ENCODE measurements at places on chromosomes 1 and 21.

DNA sequence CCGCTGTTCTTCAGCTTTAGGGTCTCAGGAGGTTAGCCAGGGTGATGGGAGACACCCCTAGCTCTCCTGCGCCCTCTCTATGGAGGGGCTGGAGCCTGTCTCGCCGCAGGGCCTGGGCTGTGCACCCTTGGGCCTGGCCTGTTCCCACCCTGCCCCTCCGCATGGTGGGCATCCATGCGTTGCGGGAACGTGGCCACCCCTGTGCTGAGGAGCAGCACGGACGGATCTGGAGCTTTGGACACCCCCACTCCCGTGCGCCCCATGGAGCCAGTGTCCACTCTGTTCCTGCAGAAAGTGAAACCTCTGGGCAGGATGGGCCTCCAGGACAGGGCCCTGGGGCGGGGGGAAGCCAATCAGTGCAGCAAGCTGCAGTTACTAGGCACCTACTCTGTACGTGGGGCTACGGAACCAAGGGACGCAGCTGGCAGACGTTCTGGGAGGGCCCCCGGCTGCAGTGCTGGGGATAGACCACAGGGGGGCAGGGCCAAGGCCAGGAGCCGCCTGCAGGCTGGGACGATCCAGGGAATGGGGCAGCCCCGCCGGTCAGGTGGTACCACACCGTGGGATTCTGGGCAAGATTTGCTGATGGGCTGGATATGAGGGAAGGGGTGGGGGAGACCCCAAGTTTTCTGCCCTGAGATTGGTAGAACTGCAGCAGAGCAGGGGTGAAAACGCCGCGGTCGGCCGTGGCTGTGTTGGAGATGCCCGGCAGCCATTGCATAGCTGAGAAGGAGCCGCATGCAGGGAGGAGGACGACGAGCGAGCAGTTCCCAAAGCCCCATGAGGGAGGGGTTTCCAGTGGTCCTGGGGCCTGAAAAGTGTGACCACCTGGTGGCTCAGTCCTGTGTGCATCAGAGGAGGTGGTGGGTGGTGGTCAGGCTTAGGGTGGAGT lies 43.3 kb downstream of the TP73 start:
- peak; percentile 14 for DNase-seq

DNA sequence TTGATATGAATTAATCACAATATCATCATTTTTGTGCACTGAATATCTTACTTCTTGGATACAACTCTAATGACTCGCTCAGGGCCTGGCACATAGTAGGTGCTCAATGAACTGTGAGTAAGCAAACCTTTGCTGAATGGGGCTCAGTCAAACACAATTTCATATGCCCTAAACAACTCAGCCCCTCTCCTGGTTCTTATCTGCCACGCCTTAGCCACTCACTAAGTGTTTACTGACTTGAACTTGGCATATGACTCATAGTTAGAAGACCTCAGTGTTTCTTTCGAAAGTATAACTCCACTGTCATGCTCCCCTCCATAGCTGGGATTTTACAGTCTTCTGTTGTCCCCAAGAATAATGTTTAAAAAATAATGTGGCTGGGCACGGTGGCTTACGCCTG lies 4.8 kb upstream of the IFNLR1 start:
- peak; percentile 33 for DNase-seq

- DNase-seq: peak; percentile 82
These were observed 2.2 kb downstream of the ITSN1 start for GRCh38 chr21:33644383-33645074.

DNA sequence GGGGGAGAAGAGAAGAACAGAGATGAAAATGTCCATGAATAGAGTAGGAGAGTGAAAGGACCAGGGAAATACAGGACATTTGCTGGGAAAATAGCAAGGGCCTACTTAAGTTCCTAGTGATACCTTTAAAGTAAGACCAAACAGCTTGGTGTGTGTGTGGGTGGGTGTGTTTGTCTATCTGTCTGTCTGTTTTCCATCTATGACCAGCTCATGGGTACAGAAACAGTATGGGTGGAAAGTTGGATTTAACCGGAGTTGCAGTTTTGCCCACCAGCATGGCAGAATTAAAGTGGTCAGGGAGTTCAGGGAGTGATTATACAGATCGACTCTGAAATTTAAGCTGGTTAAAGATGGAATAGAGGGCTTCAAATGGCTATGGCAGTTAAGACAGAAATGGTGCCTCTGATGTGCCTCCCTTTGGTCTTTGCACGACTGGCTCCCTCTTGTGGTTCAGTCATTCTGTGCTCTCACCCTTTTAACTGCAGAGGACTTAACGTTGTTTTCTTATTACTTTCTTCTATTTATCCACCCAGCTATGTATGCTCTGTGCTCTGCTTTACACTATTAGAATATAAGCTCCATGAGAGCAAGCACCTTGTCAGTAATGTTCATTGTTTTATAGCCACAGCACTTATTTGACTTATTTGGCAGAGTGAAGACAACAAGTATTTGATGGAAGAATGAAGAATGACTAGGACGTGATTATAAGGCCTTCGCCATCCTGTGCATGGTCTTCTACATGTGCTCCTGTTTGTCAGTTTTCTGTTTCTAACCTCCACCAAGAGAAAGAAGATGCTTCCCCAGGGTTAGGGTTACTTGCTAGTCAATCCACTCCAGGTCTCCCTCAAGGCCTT lies 72.7 kb upstream of the AK4 start:
- peak; percentile 68 for DNase-seq

DNA sequence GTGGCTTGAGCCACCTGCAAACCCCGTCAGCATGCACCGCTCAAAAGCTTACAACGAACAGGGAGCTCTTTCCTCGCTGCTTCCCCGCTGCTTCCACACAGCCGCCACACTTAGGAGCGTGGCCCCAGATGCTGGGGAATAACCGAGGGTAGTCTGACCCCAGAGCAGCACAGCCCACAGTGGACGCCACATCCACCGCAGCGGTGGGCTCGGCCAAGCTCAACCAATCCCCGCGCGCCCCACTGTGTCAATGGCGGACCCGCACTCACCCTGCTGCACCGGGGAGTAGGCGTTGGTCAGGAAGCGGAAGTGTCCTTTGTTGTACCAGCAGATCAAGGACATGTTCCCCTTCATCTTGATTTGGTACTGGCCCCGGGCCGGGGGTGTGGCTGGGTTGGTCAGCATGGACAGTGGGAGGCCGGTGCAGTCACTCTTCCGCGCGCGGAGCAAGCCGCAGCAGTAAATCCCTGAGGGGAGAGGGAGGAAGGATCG lies 93.5 kb downstream of the PGBD5 start:
- no peak for DNase-seq

- DNase-seq: no peak
These were observed 3.7 kb upstream of the NR1I3 start for GRCh38 chr1:161241682-161242081.

- no peak for DNase-seq
These were observed 38.0 kb downstream of the PCNT start for GRCh38 chr21:46361935-46362334.

GRCh38 chr1:16978567-16979474 lies 1.6 kb downstream of the MFAP2 start:
- DNase-seq: peak; percentile 97

GRCh38 chr1:116769994-116770393 lies 15.8 kb downstream of the CD2 start:
- DNase-seq: no peak

DNA sequence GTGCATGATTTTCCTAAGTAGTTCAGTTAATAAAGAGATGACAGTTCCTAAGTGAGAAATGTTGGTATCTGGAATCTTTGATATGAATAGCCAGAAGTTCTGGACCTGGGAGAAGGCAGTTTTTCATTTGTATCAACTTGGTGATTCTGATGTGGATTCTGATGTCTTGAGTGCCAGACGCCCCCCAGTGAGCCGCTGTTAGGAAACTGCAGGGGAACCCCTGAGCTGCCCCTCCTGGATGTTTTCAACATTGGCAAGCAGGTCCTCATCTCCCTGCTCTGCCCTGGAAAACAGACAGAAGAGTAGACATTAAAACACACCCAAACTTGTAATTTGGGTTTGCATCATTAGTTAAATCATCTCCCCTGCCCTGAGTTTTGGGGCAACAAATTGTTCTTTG lies 7.4 kb downstream of the ETS2 start:
- no peak for DNase-seq

GRCh38 chr1:89600451-89601224 lies 32.3 kb upstream of the LRRC8C start:
- no peak for DNase-seq

- DNase-seq: no peak
These were observed 77.2 kb downstream of the NUF2 start for GRCh38 chr1:163399001-163399400.

DNA sequence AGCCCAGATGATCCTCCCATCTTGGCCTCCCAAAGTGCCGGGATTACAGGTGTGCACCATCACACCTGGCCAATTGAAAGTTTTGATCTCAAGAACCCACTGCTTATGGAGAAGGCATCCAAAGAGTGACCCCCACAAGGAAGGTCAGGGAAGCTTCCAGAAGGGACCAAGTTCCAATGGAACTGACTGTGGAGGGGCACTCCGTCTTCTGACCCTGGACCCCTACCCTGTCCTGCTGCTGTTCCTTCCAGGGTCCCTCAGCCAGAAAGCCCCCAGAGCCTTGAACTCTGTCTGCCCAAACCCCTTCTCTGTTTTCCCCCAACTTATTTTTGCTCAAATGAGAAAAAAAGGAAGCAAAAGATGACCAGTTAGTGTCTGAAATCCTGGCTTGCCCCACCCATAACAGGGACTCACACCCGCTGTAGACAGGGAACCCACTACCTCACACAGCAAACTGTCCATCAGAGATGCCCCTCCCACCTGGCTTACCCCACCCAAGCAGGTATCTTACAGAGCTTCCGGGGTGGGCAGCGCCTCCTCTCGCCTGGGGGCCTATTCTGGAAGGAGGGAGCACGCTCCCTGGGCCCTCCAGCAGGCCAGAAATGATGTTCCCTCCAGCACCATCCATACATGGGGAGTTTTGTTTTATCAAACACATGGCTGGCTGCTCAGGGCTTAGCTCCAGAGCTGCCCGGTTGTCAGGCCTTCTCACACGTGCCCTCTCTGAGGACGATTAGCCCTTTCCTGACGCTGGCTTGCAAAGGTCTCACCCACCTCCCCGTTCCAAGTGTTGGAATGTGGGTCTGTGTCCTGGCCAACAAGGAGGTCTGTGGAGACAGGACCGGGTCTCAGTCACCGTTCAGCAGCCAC lies 3.1 kb upstream of the WNT3A start:
- no peak for DNase-seq

DNA sequence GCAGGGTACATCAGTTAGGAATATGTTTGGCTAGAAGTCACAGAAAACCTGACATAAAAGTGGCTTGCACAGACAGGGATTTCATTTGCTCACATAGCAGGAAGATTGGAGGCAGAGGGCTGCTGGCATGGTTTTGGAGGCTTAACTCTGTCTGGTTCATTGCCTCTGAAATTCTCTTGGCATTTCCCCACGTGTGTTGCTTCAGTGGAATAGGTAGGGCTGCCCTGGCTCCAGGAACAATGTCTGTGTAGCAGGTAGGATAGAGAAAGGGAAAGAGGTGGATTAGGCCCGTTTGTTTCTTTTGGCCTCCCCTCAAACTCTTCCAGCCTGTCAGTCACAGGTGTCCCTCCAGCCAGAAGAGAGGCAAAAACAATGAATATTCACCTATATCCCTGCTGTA lies 20.5 kb upstream of the SIPA1L2 start:
- DNase-seq: no peak

DNA sequence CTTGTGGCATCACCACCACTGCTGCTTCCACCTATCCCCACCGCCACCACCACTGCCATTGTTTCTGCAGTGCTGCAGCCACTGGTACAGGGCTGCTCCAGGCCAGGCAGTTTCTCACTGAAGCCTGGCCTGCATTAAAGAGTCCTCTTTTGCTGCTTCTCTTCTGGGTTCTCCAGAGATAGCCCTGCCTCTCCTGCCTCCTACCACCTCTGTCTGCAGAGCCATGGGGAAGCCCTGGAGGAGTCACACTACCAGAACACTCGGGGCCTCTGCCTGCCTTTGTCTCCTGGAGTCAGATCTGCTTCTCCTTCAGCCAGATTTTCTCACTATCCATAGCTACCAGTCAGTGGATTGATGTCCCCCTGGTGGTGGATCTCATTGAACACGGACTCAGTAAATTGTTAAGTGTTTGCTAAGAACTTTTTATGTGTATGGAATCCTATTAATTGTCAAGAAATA lies 37.7 kb upstream of the DDAH1 start:
- DNase-seq: peak; percentile 63

GRCh38 chr1:248152056-248152827 lies 7.3 kb downstream of the OR2M5 start:
- no peak for DNase-seq

DNA sequence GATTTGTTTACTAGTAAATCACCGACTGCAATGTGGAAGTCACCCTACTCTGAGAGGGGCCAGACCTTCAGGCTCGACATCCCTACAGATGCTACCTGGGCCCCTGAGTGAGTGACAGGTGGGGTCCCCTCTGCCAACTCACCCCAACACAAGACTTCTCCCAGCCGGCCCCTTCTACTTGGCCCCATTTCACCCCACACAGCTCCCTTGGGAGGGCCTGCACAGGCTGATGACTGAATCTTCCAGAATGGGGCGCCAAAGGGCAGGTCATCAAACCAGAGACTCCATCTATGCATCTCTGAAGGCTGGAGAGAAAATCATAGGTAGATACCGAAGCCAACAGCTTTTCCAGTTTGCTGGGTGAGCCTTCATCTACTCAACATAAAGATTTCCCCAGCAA lies 9.4 kb upstream of the S100A8 start:
- DNase-seq: no peak

GRCh38 chr1:232599178-232600041 lies 30.5 kb downstream of the SIPA1L2 start:
- DNase-seq: peak; percentile 35

DNA sequence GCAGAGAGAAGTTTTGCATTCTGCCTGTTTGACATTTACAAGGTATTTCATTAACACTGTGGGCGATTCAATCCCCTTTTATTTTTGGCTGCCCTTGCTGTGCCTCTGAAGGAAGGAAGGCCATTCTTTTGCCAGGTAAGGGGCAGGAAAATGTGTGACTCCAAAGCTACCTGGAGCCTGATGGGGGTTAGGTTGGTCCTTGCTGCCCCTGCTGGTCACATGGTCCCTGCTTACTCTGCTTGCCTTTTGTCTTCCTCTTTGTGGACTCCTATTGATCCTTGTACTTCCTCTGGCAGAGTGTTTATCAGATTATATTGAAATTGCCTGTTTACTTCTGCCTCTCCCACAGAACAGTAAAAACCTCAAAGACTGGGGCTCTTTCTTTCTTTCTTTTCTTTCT lies 65.7 kb downstream of the ST6GALNAC3 start:
- no peak for DNase-seq

DNA sequence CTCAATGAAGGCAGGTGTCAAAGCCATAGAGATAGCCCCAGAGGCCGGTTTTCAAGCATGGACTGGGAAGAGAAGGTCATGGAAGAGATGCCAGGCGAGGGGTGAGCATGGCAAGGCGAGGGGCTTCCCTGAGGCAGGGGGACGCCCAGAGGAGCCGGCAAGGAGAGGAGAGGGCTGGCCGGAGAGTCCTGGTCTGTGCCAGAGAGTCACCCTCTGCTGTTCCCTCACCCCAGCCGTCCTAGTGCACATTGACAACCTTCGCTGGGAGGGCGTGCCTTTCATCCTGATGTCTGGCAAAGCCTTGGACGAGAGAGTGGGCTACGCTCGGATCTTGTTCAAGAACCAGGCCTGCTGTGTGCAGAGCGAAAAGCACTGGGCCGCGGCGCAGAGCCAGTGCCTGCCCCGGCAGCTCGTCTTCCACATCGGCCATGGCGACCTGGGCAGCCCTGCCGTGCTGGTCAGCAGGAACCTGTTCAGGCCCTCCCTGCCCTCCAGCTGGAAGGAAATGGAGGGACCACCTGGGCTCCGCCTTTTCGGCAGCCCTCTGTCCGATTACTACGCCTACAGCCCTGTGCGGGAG lies 28.8 kb downstream of the H6PD start:
- no peak for DNase-seq

- no peak for DNase-seq
These were observed at the start of gene TRIM63 for GRCh38 chr1:26067432-26067911. TSS of gene TRIM63 (minus strand) at chr1:26067630. CDS start at chr1:26067494, 136 bp downstream.
